T-helper 22 cell (primary cell): ENCODE measurements at places on chromosomes 7 and 10.

GRCh38 chr10:120838941-120839340 lies 12.2 kb upstream of the WDR11 start:
- DNase-seq, result no peak

- peak; percentile 79 for DNase-seq
Measured at GRCh38 chr7:131327626-131328376, at the start of gene MKLN1. TSS of gene MKLN1 (plus strand) at chr7:131327876. CDS start at chr7:131327900, 24 bp downstream.

DNA sequence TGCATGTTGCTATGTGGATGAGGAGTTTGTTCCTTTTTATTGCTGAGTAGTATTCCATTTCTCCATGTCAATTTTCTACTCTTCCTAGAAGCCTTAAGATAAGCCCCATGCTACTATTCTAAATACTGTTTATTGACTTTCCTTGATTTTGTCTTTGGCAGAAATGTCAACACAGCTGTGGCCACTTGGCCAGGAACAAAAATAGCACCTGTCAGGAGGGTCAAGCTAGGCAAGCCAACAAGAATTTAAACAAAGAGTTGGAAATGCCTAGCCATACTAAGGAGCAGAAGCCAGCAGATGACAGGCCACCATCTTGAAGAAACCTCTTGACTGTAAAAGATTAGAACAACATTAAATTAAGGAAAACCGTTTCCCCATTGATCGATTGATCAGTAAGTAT lies 34.7 kb downstream of the JAZF1 start:
- no peak for DNase-seq

DNA sequence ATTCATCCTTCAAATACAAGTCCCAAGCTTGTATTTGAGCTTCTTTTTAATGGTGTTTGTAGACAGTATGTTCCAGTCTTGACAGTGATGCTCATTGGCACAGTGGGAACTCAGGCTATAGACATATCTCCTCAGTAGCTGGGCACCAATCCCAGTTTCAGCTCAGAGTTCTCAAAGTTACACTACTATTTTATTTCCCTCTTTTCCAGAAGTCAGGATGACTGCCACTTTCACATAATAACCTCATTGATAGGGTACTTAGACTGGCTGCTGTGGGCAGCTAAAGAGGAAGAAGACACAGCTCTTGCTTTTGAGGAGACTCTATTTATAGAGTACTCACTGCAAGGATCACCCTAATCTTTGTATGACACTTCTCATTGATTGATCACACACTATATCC lies 2.4 kb downstream of the GBF1 start:
- DNase-seq, result no peak

DNA sequence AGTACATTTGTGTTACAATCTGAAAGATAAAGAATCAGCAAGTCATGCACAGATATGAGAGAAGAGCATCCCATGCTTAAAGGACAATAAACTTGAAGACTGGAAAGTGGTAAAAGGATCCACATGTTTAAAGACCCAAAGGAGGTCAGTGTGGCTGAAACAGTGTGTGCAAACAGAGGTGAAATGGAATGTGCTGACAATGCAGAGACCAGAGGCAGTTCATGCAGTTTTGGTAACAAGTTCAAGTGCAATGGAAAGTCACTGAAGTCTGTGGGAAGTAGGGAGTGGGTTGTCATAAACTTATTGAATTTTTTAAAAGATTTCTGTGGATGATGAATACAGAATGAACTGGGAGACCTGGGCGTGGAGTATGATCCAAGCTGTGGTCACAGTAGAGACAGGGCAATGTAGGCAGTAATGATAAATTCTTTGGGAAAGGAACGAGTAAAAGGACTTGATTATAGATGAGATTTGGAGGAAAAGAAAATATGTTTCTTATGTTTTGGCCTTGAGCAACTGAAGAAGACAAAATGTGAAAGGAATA lies 408.0 kb downstream of the HGF start:
- no peak for DNase-seq

DNA sequence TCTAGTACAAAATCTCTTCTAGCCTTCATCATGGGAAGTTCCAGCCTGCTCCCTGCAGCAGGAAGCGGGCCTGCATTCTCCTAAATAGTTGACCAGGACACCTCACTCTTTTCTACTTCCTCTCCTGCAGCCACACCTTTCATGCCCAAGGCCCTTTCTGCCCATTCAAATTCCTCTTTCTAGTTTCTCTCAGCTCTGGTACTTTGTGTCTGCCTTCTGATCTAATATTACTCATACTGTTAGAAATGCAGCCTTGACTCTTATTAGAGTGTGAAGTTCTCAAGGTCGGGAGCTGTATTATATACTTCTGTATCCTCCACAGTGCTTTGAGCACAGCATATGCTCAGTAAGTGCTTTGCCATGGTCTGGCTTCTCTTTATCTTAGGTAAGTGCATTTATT lies 103.1 kb downstream of the PRKCQ start:
- DNase-seq, result no peak

DNA sequence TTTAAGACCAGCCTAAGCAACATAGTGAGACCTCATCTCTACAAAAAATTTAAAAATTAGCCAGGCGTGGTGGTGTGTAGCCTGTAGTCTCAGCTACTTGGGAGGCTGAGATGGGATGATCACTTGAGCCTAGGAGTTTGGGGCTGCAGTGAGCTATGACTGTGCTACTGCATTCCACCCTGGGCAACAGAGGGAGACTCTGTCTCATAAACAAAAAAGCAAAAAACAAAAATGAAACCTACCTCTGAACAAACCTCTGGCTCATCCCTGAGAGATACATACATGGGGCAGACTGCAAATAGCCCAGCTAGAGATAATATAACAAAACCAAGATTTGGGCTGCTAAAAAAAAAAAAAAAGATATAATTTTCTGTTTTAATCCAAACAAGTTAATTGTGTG lies 19.5 kb downstream of the C10orf67 start:
- no peak for DNase-seq

- DNase-seq, result no peak
Measured at GRCh38 chr7:51666266-51666665, 349.7 kb upstream of the COBL start.

DNA sequence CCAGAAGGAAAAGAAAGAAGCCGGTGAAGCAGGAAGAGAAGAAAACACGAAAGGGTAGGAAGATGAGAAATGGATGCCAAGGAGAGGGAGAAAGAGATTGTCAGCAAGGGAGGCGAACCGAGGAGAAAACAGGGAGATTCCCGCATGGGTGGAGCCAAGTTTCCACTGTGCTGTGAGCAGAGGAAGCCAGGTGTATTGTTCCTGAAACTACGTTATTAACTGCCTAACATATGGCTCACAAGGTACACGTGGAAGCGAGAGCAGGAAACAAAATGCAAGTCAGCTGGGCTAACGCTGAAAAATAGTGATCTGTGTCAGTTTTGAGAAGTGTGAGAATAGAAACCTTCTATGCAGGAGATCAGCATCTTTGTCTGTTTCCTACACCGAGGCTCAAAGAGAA lies 20.4 kb upstream of the HIPK2 start:
- DNase-seq, result no peak

DNA sequence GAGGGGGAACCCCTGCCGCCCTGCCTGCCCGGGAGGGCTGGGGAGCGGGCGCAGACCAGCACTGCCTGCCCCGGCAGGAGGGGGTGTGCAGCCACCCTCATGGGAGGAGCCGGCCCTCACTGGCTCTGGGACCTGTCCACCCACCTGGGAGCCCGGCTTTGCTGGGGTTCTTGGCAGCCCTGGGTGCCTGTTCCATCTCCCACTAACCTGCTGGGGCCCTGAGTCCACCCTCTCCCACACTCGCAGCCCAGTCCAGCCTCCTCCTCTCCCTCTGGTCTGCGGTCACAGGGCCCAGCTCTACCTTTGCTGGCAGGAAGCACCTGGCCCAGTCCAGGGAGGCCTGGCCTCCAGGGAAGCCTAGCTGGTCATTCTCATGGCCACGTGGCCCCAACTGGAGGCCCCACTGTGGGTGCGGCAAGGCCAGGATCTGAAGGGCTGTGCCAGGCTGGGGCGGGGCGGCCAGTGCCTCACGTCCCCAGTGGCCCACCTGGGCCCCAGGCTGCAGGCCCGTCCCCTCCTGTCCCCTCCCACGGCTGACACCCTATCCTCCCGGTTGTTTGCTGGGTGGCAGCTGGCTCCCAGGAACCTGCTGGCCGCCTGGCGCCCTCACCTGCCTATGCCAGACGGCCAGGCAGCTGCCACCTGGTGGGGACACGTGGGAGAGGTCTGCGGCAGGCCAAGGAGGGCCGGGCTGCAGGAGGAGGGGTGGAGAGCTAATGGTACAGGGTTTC lies at the start of gene TMEM184A:
Gene TMEM184A, minus strand, starts transcription at position 393 of the 731 bp plus-strand sequence. CDS start 721 bp downstream, outside the sequence.
- no peak for DNase-seq

GRCh38 chr7:2213551-2214215 lies 19.1 kb downstream of the MAD1L1 start:
- DNase-seq, result no peak

GRCh38 chr7:26090927-26091519 lies 61.0 kb upstream of the NFE2L3 start:
- DNase-seq, result no peak
